ENCODE measurements at places on chromosomes 4 and X.

- no peak for DNase-seq
Observed at GRCh38 chrX:17580539-17581152, 156.6 kb upstream of the SCML1 start.

- DNase-seq, result no peak
Observed at GRCh38 chr4:82493721-82494425, 63.5 kb downstream of the ENOPH1 start.

GRCh38 chr4:151983854-151984253, 223.0 kb upstream of the GATB start:
- no peak for DNase-seq

DNA sequence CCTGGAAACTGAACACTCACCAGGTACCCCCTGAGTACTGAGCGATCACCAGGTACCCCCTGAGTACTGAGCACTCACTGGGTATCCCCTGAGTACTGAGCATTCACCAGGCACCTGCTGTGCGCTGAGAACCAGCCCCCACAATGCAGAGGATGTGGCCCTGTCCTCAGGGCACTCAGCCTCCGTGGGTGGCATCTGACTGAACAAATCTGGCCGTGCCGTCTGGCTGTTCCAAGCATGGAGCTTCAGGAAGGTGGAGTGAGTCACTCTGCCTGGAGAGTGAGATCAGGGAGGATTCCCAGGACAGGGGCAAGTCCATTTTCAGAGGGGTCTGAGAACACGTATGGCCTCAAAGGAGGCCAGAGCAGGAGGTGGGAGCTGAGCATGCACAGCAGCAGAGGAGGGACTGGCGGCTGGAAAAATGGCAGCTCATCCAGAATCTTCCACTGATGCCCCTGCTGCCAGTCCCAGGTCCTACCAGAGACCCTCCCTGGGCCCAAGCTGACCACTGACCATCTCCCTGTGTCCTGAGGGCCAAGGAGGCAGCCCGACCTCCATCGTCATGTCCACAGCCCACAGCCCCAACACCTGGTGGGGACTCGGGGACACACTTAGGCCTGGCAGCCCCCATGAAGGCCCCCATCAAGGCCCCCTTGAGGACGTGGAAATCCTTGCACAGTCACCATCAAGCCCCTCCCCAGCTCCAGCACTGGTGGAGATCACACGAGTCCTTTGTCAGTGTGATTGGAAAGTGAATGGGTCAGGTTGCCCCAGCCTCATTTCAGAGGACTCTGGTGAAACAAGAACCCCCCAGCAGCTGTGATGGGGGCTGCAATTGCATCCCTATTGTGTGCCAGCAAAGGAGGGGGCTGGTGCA, 94.1 kb downstream of the HMX1 start:
- no peak for DNase-seq

- no peak for DNase-seq
Observed at GRCh38 chrX:133550665-133551485, 135.6 kb upstream of the GPC4 start.

DNA sequence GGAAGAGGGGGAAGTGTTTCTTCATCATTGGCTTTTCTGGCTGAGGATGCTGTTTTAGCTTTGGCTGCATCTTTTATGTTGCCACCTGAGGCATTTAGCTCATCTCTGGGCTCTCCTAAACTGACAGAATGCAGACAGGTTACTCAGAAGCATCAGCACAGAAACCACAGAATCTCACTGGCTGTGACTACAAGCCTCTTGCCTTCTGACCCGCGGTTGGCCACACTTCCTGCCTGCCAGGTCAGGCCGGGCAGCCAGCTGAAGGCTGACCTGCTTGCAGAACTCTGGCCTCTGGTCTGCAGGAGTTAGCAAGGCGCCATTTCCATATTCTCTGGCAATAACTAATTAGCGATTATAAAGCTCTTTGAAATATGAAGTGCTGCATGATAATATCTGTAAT, 366.5 kb downstream of the MID1IP1 start:
- no peak for DNase-seq

DNA sequence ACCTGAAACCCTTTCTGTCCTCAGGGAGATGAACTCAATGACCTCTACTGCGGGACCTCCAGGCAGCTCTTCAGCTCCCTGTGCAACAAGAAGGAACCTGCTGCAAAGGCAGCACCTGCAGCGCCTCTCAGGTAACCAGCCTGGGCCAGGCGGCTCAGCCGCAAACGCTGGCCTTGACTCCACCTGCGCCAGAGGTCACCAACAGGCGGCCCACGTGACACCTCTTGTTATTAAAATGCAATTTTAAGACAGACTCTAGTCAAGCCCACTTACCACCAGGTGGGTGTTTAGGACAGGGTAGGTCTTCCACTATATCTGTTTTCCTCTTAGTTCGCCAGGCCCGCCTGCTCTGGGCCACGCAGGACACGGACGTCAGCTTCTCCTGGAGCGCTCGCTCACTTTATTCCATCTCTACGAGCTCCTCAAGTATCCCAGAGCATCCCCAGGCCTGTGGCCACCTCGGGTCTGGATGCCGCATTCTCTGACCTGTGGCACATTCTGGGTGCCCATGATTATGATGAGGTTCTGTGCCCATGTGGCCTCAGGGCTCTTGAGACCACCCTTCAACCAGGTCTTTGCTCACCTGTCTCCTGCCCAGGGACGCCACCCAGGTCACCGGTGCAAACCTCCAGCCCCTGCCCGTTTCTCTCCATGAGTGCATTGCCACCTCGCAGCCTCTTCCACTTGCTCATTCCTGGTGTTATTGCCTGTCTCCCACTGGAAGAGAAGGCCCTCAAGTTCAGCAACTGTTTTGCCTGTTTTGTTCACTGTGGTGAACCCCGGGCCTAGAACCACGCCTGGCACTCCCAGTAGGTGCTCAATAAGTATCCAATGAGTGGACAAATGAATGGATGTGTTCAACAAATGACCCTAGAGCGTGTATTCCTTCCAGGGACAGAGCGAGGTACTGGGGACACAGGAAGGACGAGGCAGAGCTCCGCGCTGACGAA, 32.8 kb upstream of the JAKMIP1 start:
- no peak for DNase-seq

DNA sequence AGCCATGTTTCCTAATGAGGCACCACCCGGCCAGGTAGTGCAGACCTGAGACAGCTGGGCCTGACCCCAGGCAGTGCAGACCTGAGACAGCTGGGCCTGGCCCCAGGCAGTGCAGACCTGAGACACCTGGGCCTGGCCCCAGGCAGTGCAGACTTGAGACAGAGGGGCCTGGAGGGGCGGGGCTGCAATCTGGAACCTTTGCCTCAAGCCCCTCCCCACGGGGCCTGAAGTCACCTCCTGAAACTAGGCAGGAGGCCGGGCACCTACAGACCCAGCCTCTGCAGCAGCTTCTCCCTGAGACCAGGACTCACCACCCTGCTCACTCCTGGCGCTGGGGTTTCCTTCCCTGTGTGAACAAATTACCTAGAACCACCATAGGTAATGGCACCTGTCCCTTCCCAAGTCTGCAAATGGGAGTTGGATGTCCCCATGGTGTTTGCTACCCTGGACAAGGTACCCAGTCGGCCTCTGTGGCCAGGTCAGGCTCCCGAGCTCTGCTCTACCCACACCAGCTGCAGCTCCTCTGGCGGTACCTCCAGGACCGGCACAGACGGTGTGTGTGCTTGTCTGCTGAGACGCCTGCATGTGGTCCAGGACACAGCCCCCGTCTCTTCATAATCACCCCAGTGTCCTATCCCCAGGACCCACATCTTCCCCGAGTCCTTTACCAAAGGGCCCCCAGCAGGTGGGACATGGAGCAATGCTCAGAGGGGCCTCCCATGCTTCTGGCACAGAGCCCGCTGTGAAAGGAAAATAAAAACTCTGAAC, 53.1 kb upstream of the C4orf50 start:
- no peak for DNase-seq

DNA sequence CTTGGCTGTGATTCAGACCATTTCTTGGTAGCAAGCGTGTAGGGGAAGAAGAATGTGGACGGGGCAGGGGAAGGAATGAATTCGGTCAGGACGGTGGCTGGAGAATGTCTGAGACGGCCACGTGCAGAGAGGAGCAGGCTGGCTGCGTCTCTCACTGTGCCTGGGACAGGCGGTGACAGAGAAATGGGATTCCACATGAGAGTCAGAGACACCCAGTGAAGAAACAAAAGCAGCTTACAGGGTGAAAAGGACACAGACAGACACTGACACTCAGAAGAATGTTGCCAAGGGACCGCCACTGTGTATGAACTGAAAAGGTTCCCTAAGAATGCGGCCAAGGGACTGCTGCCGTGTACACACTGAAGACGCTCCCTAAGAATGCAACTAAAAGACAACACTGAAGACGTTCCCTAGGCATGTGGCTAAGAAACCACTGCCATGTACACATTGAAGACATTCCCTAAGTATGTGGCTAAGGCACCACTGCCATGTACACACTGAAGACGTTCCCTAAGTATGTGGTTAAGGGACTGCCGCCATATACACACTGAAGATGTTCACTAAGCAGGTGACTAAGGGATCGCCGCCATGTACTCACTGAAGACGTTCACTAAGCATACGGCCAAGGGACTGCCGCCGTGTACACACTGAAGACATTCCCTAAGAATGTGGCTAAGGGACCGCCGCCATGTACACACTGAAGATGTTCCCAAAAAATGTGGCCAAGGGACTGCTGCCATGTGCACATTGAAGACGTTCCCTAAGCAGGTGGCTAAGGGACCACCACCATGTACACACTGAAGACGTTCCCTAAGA, 49.1 kb downstream of the DHRSX start:
- DNase-seq, result no peak

- DNase-seq, result no peak
Observed at GRCh38 chr4:26275281-26275680, 45.5 kb upstream of the RBPJ start.

- no peak for DNase-seq
Observed at GRCh38 chr4:120857312-120857711, 65.2 kb downstream of the PRDM5 start.

DNA sequence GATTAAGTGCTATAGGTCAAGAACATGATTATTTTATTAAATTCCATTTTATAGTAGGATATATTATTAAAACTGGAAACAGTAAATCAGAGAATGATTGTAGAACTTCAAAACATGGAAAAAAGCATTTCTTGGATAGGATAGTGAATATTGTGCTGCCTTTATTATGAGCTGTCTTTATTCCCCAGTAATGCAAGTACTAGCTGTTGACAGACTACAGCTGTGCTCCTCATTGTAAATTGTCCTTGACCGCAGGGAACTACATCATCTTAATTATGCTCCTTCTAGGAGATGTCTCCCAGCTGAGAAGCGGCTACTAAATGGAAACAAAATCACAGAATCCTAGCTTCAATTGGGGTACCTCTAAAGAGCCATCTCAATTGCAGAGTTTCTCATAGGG, 1457.2 kb upstream of the PCDH7 start:
- no peak for DNase-seq

GRCh38 chr4:20444599-20445337, 193.1 kb downstream of the SLIT2 start:
- DNase-seq, result no peak

GRCh38 chr4:169573889-169574288, 38.5 kb downstream of the NEK1 start:
- no peak for DNase-seq

DNA sequence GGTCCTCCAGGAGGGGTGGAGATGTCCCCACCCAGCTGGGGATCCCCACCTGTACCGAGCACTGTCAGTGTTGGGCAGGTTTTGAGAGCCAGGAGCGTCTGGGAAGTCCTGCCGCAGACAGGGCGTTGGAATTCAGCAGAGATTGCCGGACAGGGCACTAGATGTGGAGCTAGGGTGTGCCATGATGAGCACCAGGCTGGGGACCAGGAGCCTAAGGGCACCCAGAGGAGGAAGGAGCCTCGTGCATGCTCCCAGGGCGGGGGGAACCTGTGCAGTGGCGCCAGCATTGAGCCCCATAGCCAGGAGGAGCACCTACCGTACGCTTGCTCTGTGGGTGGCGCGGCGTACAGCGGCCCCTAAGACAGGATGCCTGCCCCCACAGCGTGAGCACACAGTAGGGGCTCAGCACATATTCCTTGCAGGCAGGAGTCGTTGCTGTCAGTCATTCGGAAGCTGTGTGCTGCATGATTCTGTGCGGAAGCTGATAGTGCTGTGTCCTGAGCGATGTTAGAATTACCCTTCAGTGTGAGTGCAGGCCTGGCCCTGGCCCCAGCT, 18.8 kb upstream of the TADA2B start:
- DNase-seq, result no peak

DNA sequence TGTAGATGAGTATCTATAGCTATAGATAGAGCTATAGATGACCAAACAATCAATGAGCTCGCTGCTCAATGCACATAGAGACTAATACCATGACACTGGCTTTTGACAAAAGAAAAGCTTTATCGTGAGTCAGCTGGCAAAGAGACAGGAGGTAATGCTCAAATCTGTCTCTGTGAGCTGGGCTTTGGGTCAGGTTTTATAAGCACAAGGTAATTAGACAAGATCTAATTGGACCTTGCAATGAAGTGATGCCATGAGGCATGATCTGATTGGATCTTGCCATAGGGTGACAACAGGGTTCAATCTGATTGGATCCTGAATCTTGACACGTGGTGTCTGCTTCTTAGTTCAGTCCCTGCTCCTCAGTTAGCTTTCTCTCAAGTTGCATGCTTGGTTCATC, 180.7 kb upstream of the MXRA5 start:
- DNase-seq, result no peak

- no peak for DNase-seq
Observed at GRCh38 chr4:118281611-118282442, 71.0 kb downstream of the PRSS12 start.

DNA sequence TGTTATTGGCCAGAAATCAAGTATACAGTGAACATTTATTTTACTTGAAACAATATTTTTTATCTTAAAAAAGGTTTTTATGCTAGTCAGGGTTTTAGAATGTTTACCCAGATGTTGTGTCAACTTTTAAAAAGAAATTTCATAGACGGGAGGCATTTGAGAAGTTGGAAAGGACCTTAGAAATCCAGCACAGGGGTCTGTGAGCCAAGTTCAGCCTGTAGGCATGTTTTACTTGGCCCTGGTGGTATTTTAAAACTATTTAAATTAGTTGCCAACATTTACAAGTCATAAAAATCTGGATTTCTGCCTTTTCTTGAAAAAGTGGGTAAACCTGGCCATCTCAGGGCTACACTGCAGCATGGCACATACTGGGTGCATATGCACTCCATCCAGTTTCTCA, 25.5 kb upstream of the FHL1 start:
- DNase-seq, result no peak

Data from occipital lobe (tissue), 3 donors.